Hematopoietic multipotent progenitor cell treated with erythropoietin and hydrocortisone succinate and interleukin-3 and kit ligand, for 4 days (in vitro differentiated cells): ENCODE measurements at places on chromosomes 13 and 19.
A peak's percentile ranks its signal among the peaks of the same experiment; 100 is the strongest.

DNA sequence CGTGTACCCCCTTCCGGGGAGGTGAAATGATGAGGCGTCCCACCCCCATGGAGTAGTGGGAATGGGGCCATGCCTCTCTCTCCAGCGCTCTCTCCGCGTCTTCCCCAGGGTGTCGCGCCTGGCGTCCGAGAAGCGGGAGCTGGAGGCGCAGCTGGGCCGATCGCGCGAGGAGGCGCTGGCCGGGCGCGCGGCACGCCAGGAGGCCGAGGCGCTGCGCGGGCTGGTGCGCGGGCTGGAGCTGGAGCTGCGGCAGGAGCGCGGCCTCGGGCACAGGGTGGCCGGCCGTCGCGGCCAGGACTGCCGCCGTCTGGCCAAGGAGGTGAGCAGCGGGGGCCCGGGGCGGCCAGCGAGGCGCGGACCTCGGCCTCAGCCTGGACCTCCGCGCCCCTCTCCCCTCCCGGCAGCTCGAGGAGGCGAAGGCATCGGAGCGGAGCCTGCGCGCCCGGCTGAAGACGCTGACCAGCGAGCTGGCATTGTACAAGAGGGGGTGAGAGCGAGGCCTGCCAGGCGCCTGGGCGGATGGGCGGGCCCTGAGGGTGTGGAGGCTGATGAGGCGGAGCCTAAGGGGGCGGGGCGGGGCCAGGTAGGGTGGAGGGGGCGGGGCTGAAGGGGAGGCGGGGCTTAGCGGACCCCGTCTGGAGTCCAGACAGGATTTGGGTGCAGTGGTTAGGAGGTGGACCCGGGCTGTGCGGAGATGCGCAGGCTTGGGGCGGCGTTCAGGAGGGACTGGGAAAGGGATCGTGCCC, 7.7 kb downstream of the PGLYRP1 start:
- DNase-seq, result peak; percentile 84

DNA sequence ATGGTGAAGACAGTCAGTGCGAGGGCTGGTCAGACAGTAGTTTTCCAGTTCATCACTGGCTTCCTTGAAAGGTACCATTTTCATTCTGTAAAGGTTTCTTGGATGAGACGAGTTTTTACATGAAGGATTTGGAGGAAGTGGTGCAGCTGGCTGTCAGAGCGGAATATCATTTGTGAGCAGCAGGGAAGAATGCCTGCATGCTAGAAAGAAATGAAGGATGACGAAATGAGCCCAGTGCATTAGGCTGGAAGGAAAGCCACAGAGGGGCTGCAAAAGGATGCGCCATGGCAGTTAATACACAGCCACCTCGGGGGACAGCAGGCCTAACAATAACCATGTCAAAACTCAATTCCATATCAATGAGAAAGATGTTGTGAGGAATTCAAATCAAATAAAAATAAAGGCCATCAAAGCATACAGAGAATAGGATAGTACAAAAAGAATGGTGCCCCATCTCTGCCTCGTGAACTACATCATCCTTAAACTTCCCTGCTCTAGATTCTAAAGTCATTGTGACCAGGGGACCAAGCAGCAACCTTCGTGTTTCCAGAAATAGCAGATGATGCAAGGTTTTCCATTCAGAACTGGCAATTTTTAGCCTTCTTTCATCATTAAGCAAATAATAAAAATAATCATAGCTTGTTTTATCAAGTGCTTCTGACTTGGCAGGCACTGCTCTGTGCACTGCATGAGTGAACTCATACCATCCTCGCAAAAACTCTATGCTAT, 504.2 kb downstream of the RFC3 start:
- DNase-seq, result no peak

- no peak for DNase-seq
Observed at GRCh38 chr19:38569368-38569983, 48.3 kb downstream of the MAP4K1 start.

DNA sequence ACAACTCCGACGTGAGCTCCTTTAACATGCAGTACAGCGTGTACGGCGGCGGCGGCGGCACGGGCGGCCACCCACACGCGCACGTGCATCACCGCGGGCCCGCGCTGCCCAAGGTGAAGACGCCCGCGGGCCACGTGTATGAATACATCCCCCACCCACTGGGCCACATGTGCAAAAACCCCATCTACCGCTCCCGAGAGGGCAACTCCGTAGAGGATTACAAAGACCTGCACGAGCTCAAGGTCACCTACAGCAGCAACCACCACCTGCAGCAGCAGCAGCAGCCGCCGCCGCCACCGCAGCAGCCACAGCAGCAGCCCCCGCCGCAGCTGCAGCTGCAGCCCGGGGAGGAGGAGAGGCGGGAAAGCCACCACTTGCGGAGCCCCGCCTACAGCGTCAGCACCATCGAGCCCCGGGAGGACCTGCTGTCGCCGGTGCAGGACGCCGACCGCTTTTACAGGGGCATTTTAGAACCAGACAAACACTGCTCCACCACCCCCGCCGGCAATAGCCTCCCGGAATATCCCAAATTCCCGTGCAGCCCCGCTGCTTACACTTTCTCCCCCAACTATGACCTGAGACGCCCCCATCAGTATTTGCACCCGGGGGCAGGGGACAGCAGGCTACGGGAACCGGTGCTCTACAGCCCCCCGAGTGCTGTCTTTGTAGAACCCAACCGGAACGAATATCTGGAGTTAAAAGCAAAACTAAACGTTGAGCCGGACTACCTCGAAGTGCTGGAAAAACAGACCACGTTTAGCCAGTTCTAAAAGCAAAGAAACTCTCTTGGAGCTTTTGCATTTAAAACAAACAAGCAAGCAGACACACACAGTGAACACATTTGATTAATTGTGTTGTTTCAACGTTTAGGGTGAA, 6.6 kb downstream of the SLITRK5 start:
- DNase-seq, result peak; percentile 62

DNA sequence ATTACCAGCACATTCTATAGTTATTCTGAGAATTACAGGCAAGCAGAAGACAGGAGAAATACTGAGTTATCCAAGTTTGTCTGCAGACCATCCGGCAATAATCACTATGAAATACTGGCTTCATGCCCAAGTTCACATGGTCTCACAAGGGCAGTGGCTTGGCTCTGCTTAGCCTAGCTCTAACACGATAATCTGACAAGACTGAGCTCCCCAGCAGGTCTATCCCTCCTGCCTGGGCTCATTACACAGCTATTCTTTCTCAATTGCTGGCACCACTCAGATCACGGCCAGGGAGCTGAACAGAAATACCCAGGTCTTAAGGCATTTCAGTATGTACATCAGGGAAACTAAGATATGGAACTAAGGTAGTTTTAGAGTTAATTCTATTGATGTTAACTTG, 361.6 kb upstream of the PCDH20 start:
- no peak for DNase-seq

DNA sequence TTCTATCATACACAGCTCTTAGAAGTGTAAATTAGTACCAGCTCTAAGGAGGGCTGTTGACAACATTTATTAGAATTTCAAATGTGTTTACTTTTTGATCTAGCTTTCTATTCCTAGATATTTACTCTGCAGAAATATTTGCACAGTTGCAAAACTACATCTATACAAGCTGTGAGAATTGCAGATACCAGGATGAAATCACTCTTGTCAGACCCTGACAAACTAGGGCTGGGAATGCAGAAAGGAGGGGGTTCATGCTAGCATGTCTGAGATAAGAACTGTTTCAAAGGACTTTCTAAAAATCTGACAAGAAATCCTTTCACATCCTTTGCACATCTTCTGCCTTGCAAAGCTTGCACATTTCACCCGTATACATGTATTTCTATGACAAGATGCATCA, 11.8 kb upstream of the PABPC3 start:
- no peak for DNase-seq

GRCh38 chr13:52846567-52847321, 1.7 kb downstream of the PCDH8 start:
- DNase-seq, result peak; percentile 87

DNA sequence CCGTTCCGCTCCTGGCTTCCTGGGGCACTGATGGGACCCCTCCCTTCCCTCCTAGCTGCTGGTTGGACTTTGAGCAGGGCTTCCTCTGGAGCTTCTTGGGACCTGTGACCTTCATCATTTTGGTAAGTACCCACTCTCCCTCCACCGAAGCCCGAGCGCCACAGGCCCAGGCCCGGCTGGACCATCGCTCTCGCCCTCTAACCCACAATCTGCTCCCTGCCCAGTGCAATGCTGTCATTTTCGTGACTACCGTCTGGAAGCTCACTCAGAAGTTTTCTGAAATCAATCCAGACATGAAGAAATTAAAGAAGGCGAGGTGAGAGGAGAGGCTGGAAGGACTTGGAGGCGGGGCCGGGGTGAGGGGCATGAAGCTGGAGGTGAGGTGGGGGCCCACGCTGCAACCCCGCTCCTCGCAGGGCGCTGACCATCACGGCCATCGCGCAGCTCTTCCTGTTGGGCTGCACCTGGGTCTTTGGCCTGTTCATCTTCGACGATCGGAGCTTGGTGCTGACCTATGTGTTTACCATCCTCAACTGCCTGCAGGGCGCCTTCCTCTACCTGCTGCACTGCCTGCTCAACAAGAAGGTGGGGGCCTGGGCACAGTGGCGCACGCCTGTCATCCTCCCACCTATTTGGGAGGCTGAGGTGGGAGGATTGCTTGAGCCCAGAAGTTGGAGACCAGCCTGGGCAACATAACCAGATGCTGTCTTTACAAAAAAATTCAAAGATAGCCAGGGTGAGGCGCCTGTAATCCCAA, 12.3 kb downstream of the DDX39A start:
- DNase-seq, result no peak

GRCh38 chr19:23917856-23918255, 3.2 kb downstream of the ZNF726 start:
- no peak for DNase-seq

GRCh38 chr13:82747291-82747690, 1135.0 kb downstream of the SLITRK1 start:
- no peak for DNase-seq
